ENCODE measurements at places on chromosomes 7 and 10. TPM values are rescaled to one million over a fixed set of nuclear protein-coding genes. Genes with fewer than 3 reads are reported as not detected.

DNA sequence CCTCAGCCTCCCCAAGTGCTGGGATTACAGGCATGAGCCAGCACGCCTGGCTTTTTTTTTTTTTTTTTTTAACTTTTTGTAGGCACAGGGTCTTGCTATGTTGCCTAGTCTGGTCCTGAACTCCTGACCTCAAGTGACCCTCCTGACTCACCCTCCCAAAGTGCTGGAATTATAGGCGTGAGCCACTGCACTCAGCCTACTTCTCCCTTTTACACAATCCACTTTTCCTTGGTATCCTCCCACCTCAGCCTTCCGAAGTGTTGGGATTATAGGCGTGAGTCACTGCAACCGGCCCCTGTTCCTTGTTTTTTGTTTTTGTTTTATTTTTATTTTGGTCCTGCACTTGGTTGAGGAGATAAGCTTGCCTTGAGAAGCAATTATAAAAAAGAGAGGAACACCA is 75.9 kb upstream of the KMT2C start:
- DNase-seq: no peak

- no peak for DNase-seq
Measured at GRCh38 chr7:50832744-50833143, 50.0 kb upstream of the GRB10 start.

AKR1C2 gene
- total RNA-seq: 0.11 TPM

PLAC9 gene
- total RNA-seq: 5.1 TPM

DNA sequence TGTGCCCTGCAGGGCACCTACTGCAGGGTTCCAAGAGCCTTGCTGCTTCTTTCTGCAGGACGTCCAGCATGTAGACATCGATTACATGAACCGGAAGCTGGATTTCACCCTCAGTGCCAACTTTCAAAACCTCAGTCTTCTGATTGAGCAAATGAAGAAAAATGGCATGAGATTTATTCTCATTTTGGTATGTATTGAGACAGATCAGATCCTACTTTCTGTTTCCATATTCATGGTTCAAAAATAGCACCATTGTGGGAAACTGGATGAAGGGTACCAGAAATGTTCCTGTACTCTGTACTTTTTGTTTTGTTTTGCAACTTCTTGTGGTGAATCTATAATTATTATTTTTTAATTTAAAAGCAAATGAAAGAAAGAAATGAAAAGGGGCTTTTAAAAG is 64.1 kb downstream of the MGAM2 start:
- no peak for DNase-seq

DNA sequence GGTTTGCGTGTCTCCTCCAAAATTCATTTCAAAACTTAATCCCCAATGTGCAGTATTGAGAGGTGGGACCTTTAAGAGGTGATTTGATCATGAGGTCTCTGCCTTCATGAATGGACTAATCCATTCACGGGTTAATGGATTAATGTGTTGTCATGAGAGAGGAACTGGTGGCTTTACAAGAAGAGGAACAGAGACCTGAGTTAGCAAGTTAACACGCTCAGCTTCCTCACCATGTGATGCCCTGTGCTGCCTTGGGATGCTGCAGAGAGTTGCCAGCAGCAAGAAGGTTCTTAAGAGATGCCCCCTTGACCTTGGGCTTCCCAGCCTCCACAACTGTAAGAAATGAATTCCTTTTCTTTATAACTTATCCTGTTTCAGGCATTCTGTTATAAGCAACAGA is 3.7 kb upstream of the TCTN3 start:
- DNase-seq: no peak

GPR85 gene
- total RNA-seq: not detected

- peak; percentile 36 for DNase-seq
Measured at GRCh38 chr7:44278451-44279161, 46.8 kb downstream of the CAMK2B start.

- DNase-seq: no peak
Measured at GRCh38 chr10:132443605-132443982, 46.6 kb downstream of the PWWP2B start.

SCART1 gene
- total RNA-seq: 0.44 TPM

- DNase-seq: no peak
Measured at GRCh38 chr7:112327566-112327965, 121.1 kb downstream of the ZNF277 start.

- no peak for DNase-seq
Measured at GRCh38 chr10:112168733-112169132, 14.8 kb downstream of the GPAM start.

DNA sequence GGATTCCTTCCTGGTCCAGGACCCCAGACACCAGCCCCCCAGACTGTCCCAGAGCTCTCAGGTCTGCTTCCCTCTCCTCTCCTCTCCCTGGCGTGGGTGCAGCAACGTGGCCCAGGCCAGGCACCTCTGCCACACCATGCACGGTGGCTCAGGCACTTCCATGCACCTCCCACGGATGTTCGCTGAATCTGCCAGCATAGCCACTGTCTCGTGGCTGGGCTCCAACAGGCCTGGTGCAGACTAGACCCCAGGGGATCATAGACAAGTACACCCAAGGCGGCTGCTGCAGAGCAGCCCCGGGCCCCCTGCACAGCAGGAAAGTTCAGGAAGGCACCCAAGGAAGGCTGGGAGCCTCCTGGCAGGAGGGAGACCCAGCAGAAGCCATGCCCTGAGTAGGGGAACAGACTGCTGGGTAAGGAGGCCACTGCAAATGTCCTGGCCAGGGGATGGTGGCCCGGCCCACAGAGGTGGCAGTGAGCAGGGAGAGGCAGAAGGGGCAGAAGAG is 4.4 kb downstream of the RASGEF1A start:
- DNase-seq: peak; percentile 49

DNA sequence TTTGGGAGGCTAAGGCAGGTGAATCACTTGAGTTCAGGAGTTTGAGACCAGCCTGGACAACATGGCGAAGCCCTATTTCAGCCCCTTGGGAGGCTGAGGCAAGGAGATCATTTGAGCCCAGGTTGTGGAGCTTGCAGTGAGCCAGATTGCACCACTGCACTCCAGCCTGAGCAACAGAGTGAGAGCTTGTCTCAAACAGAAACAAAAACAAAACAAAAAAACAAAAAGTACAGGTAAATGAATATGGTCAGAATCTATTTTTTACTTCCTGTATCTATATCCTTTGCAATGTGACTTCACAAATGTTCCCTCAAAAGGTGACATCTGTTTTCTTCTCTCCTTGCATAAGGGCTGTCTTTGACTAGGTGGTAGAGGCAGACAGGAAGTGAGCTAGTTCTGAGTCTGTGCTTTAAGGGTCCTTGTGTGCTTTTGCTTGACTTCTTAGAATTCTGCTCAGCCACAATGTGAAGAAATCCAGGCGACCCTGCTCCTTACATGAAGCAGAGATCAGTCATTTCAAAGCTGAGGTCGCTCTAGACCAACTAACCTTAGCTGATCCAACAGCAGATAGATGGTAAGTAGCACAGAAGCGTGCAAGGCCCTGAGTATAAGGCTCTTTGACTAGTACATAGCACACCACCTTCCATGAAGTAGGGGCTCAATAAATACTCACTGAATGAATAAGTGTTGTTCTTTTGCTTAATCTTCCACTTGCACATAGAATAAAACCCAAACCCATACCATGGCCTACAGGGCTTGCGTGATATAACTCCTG is 423.2 kb upstream of the PCDH15 start:
- no peak for DNase-seq

DNA sequence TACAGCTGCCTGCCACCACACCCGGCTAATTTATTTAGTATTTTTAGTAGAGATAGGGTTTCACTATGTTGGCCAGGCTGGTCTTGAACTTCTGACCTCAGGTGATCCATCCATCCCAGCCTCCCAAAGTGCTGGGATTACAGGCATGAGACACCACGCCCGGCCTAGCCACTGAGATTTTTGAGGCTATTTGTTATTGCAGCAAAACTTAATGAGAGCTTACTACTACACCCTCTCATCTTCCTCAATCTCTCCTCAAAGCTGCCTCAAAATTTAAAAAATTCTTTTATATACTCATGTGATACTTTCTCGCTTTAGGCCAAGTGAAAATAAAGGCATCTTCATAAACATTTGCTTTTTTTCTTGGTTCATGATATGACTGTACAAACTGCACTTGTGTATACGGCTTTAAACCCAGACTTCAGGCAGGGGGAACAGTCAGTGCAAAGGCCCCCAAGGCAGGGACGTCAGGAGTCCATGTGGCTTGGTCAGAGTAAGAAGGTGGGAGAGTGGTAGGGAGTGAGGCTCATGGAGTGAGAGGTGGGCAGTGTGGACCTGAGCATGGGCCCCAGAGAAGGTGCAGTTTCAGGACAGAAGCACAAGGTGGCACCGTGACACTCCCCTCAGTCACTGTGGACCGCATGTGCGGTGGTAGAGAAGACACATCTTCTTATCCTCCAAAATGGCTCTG is 55.5 kb downstream of the SYPL1 start:
- peak; percentile 88 for DNase-seq

COMMD3 gene
- 1.8 TPM for total RNA-seq

DNA sequence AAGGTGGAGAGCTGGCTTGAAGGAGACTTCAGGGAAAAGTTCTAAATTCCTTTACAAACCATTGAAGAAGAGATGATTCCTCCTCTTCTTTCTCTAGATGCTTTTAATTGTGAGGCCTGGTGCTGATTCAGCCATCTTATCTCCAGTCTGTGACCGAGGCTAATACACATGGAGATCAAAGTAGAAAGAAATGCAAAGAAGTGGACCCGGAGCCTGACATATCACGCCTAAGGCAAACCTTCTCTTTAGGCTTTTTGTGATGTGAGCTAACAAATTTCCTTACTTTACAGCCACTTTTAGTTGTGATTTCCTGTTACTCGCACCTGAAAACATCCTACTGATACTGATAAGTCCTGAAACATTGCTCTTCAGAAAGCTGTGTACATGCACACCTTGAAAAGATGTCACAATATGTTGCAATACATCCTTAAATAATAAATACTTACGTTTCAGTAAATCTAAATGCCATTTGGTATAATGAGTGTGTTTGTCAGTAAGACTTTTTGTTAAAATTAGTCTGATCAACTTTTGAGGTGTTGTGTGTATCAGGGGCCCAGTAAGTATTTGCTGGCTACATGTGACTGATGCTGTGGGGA is 192.4 kb downstream of the BAMBI start:
- DNase-seq: no peak

DNA sequence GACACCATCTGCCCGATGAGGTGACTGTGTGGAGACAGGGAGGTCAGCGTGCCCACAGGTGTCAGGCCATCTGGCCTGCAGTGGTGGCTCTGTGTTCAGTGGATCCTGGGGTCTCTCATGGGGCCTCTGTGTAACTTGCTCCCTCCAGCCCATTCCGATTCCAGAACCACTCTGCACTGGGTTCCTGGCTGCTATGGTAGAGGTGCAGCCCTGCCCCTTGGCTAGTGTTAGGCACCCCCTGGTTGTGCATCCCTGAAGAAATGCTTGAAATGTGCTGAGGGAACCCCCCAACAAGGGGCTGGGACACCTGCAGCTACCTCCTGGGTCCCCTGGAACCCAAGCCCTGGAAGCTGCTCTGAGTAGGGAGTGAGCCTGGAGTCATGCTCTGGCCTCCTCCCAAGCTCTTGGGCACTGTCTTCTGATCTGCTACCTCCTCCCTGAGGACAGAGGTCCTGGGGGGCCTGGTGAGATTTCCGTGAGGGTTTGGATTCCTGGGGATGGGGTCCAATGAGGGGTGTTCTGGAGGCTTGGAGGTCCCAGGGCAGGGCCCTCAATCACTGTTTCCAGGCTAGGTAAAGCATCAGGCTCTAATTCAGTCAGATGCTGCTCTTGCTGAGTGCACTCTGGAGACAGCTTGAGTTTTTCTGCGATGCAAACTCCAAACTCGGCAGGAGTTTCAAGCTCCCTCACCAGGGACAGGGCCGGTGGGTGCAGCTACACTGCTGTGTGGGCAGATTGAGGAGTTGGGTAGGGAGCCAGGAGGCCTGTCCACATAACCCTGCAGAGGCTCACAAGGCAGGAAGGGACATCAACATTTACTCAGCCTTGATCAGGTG is 27.7 kb downstream of the RAMP3 start:
- peak; percentile 43 for DNase-seq

HMX2 gene
- 0.07 TPM for total RNA-seq

DNA sequence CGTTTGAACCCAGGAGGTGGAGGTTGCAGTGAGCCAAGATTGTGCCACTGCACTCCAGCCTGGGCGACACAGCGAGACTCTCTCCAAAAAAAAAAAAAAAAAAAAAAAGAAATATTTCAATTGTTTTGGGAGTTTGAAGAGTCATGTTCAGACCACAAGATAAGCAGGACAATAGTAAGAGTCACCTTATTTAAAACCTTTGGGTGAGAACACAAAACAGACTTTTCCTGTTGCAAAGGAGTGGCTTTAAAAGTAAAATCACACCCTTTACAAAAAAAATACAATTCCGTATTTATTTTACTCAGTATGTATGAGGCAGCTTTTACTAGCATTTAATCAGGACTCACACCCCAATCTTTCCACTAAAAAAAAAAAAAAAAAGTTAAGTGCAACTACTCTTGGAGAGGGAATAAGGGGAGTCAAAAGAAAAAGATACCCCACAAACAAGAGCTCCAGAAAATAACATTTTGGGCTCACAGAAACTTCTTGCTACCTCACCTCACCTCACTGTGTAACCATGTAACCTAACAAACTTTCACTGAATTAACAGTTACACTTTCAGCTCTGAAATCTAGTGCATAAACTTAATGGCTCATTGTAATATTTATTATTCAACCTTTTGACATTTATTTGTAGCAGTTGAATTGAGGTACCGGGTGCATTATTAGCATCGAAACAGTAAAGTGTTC is 11.2 kb downstream of the SKIDA1 start:
- DNase-seq: no peak

TMEM229A gene
- total RNA-seq: 0.42 TPM

GRCh38 chr7:25624833-25625232 is 396.5 kb upstream of the NPVF start:
- DNase-seq: no peak

DNA sequence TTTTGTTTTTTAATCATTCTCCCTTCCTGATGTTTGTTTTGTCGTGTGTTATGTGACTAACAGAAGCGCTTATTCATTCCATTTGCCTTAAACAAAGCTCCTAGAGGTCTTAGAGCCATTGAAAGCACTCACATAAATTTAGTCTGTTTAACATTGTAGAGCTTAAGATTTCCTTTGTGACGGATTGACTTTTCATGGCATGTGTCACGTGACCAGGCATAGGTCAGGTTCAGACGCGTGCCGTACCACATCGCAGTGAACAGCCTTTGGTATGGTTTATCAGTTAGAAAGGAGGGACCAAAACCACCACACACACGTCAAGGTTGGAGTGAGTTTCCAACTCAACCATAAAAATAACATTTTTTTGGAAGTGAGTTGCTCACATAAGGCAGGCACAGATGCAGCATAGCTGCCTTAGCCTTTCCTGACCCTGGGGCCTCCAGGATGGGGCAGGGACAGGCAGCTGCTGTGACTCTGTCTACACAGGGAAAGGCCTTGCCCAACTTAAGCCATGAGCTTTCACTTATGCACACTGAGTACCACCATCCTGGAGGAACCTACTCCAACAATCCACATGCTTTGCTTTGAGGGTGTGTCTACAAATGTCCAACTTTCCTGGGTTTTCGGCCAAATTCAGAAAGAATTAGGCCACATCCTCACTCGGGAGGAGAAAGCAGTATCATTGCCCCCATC is 55.5 kb downstream of the WDFY4 start:
- DNase-seq: no peak

GRCh38 chr7:35761871-35762677 is 38.8 kb upstream of the SEPTIN7 start:
- no peak for DNase-seq

All from H7 (cell line).